ENCODE measurements at places on chromosomes 4 and X.

GRCh38 chr4:11535333-11535732 is 106.6 kb upstream of the HS3ST1 start:
- DNase-seq, result no peak

GRCh38 chr4:11894221-11894620 is 465.5 kb upstream of the HS3ST1 start:
- DNase-seq, result no peak

- no peak for DNase-seq
Measured at GRCh38 chr4:53859305-53859704, 205.1 kb downstream of the CHIC2 start.

- DNase-seq, result no peak
Measured at GRCh38 chrX:13750204-13750603, 15.7 kb downstream of the OFD1 start.

DNA sequence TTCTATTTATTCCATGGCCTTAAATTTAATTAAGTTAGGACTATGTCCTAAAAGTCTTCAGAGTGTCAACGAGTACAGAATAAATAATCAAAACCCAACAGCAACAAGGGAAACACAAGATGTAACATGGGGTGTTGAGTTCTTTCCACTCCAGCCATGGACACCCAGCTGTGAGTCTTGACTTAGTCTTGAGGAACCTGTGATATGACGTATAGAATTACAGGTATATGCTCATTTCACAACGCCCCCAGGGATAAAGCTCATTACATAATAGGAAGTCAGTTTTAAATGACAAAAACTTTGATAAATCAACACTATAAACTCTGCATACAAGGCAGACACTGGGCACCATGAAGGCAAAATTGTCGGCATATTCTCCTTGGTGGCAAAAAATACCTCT is 200.0 kb upstream of the CASK start:
- no peak for DNase-seq

- no peak for DNase-seq
Measured at GRCh38 chr4:144820011-144820727, 174.2 kb downstream of the HHIP start.

- no peak for DNase-seq
Measured at GRCh38 chr4:77845400-77845799, 17.2 kb upstream of the MRPL1 start.

DNA sequence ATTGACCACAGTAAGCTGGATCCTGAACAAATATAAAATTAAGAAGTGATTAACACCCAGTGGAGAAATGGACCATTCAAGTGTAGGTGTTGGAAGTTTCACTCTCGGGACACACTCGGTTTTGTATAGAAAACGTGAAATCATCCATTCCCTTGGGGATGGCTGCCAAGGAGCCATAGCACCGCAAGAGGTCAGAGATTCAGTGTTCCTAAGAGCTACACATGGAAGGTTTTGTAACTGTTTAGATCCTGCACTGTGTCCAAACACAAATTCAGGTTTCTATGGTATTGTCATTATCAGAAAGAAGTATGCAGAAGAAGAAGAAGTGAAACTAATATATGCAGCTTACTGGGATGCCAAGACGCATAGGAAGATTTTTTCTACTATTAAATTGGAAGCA is 281.0 kb downstream of the LDB2 start:
- no peak for DNase-seq

GRCh38 chrX:153400146-153401132 is 711 bp downstream of the PNMA6E start:
- peak; percentile 61 for DNase-seq

DNA sequence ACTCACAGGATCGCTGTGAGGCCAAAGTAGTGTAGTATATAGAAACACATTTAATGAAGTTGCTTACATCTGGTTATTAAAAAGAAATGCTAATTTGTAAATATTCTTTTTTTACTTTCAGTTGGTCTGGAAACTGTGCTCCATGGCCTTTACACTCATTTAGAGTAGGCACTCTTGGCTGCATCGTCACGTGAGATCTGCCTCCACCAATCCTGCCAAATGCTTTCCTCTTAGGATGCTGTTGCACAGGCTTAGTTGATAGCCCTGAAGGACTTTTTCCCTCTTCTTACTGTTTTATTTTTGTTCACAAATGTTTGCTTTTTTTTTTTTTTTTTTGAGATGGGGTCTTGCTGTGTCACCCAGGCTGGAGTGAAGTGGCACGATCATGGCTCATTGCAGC is 6.3 kb downstream of the CPE start:
- no peak for DNase-seq

GRCh38 chr4:76233967-76234678 is 17.4 kb upstream of the FAM47E start:
- DNase-seq, result no peak

- no peak for DNase-seq
Measured at GRCh38 chr4:14176613-14177012, 549.1 kb upstream of the BOD1L1 start.

DNA sequence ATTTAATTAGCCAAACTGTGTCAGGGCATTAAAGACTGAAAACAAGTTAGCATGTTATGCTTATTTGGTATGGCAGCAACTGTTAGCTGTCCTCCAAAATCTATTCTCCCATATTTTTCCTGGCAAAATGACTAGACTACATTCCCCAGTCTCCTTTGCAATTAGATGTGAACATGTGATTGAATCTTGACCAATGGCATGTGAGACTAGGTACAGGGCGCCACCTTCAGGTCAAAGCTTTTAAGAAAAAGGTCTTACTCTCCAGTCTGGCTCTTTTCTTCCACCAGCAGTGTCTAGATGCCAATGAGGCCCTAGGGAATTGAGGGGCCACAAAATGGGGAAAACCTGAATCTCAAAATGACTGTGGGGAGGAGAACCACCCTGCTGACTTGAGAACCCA is 408.2 kb downstream of the SMARCA1 start:
- no peak for DNase-seq

DNA sequence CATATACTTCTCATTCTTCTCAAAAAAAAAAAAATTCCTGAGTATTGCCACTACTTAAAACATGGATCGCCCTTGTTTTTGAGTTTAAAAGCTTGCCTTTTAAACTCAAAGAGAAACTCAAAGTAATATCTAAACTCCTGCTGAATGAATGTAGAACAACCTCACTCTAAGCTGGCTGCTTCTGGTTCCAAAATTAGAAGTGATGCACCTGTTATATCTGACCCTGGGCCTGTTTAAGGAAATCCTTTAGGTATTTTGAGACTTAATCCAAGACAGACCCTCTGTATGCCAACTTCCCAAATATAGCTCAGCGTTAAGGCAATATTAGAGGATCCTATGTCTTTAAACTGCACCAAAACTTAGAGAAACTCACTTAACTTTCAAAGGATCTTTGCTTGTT is 1.8 kb upstream of the OTUD4 start:
- no peak for DNase-seq

- no peak for DNase-seq
Measured at GRCh38 chrX:118022753-118023152, 93.9 kb downstream of the KLHL13 start.

- DNase-seq, result no peak
Measured at GRCh38 chrX:108216919-108217571, 125.5 kb downstream of the ATG4A start.

- DNase-seq, result no peak
Measured at GRCh38 chr4:40349561-40350198, 14.5 kb downstream of the CHRNA9 start.

- no peak for DNase-seq
Measured at GRCh38 chr4:152087335-152087734, 326.5 kb upstream of the GATB start.

- no peak for DNase-seq
Measured at GRCh38 chrX:151155234-151155633, 21.1 kb upstream of the GPR50 start.

DNA sequence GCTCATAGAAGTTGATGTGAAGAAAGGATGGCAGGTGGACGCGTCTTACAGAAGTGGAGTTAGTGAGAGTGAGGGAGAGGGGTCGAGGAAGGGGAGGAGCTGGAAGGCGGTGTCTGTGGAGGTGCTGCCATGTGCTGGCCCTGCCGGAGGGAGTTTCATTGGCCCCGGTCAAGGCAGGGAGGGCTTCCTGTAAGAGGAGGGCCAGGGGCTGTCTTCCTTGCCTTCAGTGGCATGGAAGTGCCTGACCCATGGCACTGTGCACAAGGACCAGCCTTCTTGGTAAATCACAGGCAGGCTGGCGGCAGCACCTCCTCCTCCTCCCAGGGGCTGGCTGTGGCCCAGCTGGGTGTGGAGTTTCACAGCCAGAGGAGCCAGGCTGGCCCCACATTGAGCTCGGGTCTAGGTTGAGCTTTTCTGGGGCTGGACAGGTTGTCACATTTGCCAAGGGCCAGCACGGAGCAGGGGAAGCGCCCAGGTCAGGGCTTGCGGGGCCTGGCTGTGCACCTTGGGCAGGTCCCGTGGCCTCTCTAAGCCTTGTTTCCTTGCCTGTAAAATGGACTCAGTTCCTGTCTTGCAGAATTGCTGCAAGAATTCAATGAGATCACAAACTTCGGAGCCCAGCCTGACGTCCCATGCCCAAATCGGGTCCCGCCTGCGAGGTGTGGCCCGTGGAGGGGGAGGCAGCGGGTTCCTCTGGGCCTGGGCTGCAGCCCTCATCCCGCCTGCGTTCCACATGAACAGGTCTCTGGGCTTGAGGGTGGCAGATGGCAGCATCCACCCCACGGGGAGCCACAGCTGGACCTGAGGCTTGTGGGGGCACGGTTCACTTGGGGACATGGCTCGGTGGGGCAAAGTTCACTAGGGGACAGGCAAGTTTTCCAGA is 7.0 kb downstream of the HTRA3 start:
- DNase-seq, result no peak

DNA sequence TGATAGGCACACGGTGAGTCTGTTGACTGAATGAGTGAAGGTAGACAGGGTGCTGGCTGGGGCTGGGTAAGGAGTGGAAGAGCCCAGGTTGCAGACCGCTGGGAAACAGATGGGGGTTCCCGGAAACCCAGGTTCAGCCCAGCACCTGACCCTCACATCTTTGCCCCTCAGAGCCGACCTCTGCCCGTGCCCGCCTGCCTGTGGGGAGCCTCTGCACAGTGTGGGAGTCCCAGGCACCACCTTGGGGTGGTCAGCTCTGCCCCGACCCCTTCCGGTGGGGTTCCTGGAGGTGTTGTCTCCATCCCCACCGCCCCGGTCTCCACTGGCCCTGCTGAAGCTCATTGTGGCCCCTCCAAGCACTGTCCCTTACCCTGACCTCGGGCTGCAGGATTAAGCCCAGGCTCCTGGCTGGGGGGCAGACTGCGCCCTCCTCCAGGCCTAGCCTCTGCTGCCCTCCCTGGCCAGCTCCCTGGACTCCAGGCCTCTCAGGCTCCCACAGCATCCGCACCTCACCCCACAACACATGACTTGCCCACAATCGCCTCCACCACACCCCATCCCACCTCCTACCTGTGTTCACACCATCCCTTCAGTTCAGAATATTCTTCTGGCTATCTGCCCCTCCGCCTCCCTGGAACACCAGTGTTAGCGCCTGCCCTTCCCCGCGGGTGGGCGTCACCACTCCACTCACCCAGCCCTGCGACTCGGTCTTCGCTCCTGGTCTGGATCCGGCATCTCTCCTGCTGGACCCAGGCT is 21.4 kb downstream of the HMX1 start:
- DNase-seq, result no peak

DNA sequence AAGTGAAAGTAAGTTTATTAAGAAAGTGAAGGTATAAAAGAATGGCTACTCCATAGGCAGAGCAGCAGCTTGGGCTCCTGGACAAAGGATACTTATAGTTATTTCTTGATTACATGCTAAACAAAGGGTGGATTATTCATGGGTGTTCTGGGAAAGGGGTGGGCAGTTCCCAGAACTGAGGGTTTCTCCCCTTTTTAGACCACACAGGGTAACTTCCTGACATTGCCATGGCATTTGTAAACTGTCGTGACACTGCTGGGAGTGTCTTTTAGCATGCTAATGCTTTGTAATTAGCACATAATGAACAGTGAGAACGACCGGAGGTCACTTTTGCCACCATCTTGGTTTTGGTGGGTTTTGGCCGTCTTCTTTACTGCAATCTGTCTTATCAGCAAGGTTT is 557.6 kb downstream of the SPRY1 start:
- DNase-seq, result no peak

DNA sequence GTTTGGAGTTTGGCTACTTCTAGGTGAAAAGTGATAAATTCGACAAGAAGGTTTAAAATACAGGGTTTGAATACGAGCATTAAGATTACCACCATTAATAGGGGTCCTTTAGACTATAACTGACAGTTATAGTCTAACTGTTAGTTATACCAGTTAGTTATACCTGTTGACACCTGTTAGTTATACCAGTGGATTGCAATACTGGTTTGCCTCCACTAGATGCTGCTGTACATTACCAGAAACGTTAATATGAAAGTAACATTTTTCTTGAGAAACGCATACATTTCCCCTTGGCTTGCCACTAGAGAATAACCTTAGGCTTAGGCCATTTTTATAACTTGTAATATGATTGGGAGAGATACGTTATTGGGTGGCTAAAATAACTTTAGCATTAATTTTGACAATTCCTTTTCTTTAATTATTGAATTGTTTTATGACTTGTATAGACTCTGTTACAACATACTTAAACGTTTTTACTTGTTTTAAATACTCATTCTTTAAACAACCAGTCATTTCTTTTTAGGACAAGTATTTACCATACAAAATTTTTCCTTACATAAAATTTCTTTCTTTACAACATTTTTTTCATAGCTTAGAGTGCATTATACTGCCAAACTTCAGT is 911.2 kb downstream of the FSTL5 start:
- DNase-seq, result no peak

DNA sequence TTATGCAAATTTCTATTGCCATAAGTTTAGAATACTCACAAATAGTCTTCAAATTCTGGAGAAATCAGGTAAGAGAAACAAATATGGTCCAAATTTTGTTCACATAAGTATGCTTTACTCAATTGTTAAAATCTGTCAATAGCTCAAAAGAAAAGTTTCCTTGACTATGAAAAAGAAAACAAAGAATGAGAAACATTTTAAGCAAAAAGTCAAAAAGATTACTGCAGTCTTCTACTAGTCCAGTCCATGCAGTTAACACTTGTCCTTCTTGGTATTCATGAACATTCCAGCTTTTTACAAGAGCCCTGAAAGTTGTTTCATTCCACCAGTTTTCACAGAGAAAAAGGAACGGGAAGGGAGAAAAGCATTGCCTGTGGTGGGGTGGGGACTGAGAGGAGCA is 54.7 kb upstream of the ZXDA start:
- no peak for DNase-seq

DNA sequence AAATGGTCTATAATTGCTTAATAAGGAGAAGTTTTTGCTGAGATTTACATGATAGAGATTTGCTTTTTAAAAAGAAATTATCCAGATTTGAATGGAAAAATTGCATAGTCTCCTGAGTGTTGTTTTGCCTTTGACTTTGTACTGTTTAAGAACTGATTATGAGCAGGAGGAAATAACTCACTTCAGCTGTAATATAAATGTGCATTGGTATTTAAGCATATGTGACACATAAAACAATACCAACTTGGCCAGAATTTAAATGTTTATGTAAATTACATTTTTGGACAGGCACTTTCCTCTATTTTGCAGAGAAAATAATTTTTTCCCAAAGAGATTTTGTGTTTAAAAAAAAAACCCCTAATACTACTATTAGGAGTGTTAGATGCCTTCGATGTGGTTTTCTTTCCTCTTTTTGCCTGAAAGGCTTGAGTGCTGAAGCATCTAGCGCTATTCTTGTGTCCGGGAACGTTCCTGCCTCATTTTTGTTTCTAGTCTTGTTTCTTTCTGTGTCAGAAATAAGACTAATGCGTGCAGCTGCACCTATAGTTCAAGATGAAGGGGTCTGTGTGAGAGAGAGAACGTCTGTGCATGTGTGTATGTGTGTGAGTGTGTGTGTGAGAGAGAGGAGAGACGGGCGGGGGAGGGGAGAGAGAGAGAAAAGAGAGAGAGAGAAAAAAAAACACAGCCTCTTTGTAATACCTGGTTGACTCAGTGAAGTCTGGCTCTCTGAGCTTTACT is 60.8 kb downstream of the TBL1X start:
- DNase-seq, result no peak
